Hypothalamus (tissue), 51 donors: ENCODE measurements at places on chromosomes 13 and 19.

DNA sequence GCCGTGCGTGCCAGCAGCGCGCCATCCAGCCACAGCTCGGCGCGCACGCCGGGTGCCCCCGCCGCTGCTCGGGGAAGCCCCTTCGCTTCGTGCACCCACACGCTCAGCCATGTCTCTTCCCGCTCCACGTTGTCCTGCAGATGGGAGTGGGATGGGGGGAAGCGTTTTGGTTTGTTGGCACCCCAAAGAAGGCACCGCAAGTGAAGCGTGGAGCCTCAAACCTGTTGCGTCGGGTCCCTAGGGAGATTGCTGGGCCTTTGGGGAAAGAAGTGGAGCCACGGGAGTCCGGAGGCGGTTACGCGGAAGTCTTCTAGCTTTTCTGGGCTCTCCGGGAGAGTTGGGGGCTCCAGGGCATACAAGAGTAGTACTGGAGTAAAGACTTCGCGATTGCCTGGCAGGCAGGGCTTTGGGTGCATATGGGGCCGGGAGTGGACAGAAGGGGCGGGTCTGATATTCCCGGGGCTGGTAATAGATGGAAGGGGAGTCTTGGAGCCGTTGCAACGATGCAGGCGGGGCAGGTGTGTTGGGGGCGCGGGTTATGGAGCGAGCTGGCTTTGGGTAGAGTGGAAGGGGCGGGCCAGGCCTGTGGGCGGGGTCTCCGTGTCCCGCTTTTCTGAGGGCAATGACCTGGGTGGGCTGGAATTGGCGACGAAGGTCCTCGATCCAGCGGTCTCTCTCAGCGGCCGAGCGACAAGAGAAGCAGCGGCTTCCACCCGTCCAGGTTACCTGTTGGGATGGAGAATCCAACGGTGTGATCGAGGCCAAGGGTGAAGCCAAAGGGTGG is 6.5 kb downstream of the RASAL3 start:
- no peak for DNase-seq

DNA sequence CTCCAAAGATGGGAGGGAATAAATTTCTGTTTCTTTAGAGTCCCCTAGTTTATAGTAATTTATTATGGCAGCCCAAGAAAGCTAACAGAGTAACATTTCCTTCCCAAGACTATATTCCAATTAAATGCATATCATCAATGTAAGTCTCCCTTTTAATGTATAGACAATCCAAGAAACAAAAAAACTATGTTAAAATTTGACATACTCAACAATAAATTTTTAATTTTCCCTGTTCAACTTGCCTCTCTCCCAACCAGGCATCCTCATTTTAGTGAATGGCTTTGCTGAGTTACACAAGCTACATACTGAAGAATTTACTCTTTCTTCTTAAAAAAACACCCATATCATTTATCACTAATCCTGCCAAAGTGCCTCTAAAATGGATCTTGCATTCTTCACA is 1357.7 kb downstream of the PCDH9 start:
- DNase-seq: no peak

- DNase-seq: no peak
Observed at GRCh38 chr13:93473441-93474270, 247.0 kb downstream of the GPC6 start.

DNA sequence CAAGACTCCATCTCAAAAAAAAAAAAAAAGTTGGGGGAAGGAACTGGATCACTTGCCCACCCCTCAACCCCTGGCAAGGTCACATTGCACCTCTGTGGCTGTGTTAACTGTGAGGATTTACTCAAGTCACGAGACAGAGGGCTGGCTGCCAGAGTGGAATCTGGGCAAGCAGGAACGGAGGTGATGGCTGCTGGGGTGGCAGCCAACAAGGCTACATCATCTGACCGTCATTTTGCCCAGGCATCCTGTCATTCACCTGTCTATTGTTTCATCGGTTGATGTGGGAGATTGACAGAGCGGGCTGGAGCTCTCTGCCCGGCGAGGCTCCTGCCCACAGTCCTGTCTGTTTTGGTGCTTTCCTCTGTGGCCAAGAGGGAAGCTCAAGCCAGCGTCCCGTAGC is 75.7 kb downstream of the DPF1 start:
- DNase-seq: no peak

DNA sequence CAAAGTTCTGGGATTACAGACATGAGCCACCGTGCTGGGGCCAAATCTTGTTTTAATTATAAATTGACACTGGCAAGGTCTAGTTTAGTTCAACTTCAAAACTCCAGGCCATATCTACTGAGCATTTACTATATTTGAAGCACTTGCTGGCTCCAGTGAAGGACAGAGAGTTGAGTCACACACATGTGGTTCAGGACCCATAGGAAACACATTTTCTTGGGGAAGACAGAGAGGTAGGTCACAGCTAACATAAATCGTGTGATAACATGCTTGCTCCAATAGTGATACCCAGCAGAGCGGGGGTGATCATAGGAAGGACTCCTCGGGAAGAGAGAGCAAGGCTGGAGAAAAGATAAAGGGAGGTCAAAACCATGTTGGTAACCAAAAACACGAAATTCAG is 170.6 kb upstream of the TSC22D1 start:
- no peak for DNase-seq

DNA sequence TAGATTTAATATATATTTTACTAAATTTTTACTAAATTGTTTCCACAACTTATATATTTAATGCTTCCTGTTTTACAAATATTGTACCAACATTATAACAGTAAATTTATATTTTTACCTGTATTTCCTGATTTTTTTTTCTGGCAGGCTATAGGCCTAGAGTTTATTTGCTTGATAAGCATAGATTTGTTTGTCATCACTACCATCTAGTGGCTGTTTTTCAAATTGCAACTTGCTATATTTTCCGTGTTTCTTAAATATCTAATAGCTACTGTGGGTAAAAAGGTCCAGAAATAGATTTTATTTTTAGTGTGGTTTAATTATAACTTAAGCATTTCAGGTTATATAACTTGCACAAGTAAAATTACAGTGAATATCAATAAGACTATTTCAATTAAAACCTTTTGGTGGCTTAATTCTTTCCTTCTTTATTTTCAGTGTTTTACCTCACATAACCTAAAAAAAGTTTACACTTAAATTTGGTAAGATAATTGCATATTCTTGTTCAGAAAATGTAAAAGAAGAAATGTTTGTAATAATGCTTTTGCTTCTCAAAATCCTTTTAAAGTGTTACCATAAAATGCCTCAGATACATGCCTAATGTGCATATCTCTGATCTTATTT is 60.6 kb downstream of the NDFIP2 start:
- DNase-seq: no peak

- no peak for DNase-seq
Observed at GRCh38 chr13:106562301-106562700, 5.6 kb downstream of the ARGLU1 start.
